ENCODE measurements at places on chromosomes 7 and 10.

DNA sequence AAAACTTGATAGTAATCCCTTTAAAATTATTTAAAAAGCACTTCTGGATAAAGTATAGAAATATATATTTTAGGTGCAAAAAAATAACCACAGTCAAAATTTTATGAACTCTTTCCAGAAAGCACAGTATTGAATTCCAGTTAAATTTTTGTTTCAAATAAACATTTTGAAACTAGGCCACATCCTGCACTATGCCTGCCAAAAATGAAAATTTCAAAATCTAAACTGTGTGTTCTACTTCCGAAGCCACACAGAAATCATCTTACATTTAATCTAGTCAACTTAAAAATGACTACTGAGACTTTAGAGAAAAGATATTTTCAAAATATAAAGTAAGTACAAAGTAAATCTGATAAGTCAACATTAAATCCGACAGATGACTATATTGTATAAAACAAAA, 50.0 kb downstream of the MAGI2 start:
- DNase-seq = no peak

DNA sequence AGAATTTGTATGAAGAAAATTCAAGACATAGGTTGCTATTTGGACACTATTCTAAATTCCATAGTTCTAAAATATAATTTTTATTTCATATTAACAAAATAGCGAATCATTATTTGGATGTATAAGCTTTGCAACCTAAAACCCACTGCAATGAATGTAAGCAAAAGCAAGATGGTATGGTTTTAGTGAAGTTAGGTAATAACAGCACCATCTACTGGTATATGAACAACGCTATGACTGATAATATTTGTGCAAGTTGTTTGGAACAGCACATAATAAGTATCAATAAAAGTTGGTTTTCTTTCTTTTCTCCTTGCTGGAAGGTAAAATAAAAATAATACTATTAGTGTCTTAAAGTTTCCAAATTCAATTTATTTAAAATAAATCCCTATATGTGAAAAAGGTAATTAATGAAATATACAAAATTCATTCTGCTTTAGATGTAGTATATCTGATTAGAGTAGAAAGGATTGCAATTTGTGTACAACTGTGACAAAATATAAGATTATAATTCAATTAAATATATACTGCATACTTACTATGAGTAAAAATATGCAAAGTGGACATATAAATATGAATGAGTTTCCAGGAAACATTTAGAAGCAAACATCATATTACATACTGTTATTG, 79.0 kb upstream of the LSM8 start:
- DNase-seq = no peak

DNA sequence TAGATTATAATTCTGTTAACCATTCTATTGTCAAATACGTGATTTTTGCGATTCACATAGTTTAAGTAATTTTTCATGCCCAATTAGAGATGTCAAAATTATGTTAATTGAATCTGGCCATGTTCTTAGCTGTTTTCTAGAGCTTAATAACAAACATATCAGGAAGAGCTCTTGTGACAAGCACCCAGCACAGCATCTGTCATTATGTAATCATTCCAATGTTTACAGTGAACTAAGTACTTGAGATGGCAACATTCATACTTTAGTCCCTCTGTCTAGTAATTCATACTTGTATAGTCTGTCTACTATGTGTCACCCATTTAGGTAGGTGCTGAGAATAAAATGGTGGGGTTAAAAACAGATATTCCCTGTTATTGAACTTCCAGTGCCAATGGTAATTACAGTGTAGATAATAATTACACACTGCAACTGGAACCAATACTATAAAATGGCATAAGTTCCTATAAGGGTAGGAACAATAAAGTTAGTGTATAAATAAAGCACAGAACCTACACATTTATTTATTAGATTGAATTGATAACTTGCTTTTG, 55.2 kb downstream of the ZEB1 start:
- no peak for DNase-seq

DNA sequence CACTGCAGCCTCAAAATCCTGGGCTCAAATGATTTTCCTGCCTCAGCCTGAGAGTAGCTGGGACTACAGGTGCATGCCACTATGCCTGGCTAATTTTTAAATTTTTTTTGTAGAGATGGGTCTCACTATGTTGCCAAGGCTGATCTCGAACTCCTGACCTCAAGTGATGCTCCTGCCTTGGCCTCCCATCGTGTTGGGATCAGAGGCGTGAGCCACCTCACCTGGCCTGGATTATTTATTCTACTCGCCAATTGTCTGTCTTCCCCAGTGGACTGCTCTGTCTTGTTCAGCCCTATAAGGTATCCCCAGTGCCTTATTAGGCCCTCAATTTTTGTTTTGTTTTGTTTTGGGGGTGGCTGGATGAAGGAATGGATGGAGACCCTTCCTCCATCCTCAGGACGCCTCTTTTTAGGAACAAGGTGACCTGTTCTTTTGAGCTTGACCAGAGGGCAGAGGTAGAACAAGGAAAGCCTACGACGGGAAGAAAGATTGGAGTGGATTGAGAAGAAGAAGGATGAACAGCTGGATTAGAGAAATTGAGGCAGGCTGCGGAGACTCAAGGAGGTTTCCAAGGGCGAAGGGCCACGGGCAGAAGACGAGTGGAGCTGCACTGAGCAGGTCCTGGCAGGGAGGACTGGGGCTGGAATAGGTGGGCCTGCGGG, 541 bp upstream of the DENND10 start:
- DNase-seq = peak; percentile 29

DNA sequence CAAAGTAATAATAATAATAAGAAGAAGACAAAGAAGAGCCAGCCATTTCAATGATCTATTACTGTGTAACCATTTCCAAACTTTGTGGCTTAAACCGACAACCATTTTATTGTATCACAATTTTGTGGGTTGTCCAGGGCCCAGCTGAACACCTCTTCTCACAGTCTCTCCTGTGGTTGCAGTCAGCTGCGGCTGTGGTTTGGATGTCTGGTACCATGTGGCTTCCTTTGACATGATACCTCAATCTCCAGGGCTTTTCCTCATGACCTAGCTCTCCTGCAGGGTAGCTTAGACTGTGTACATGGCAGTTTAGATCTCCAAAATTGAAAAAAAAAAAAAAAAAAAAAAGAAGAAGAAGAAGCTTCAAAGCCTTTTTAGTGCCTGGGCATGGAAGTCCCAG, 72.6 kb upstream of the NFKB2 start:
- peak; percentile 53 for DNase-seq
